ENCODE measurements at places on chromosomes 4 and X.

DNA sequence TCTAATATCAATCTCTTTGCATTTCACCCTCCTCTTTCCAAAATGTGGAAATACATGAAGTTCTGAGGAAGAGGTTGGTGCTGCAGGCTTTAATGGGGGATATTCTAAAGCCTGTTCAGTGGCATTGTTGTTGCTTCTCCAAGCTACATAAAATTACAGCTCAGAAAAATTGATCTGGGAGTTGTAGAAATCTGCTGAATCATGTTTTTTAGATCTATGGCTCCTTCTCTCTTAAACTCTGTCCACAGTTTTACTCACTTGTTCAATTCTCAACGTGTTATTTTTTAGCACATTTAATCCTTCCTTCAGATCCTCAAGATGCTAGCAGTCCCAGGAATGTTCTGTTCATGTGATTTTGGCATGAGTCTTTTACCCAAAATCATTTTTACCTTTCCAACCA, 949.5 kb upstream of the ADGRL3 start:
- no peak overlapping the region for H3K4me3 ChIP-seq
- H3K27ac ChIP-seq = no peak overlapping the region
- no peaks in the 10 kb centered on the region for H3K27me3 ChIP-seq
- no peak for DNase-seq

- H3K4me3 ChIP-seq = no peak overlapping the region
- no peak overlapping the region for H3K27ac ChIP-seq
- no peaks in the 10 kb centered on the region for H3K27me3 ChIP-seq
- DNase-seq = no peak
- H3K4me1 ChIP-seq = no peaks in the 10 kb centered on the region
- H3K36me3 ChIP-seq = no peaks in the 10 kb centered on the region
Observed at GRCh38 chrX:96102997-96103396, 581.6 kb upstream of the DIAPH2 start.

DNA sequence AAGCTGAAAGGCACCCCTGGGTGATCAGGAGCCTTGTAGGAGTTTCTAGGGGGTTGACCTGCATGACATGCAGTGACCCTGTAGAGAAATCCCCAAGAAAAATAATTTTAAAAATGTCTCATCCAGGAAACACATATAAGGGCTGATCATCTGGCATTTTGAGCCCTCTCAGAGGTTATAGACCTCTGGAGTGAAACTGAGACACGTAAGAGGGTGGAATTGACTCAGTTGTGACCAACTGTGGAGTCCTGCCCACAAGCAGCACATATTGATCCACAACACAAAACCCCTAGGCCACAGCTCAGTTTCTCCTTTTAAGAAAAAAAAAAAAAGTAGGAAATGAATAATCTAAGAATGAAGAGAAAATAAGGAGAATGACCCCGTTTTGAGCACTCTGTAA, 32.5 kb upstream of the MTMR8 start:
- no peak overlapping the region for H3K4me3 ChIP-seq
- no peaks in the 10 kb centered on the region for H3K27me3 ChIP-seq
- no peaks in the 10 kb centered on the region for H3K36me3 ChIP-seq
- H3K4me1 ChIP-seq = no peaks in the 10 kb centered on the region
- no peak overlapping the region for H3K27ac ChIP-seq

GRCh38 chrX:150941580-150941979, 41.6 kb upstream of the HMGB3 start:
- no peak for DNase-seq
- no peak overlapping the region for H3K4me3 ChIP-seq
- H3K4me1 ChIP-seq = no peaks in the 10 kb centered on the region
- no peak overlapping the region for H3K27ac ChIP-seq
- peaks cover 7% of the 10 kb centered on the region for H3K27me3 ChIP-seq
- no peaks in the 10 kb centered on the region for H3K36me3 ChIP-seq

DNA sequence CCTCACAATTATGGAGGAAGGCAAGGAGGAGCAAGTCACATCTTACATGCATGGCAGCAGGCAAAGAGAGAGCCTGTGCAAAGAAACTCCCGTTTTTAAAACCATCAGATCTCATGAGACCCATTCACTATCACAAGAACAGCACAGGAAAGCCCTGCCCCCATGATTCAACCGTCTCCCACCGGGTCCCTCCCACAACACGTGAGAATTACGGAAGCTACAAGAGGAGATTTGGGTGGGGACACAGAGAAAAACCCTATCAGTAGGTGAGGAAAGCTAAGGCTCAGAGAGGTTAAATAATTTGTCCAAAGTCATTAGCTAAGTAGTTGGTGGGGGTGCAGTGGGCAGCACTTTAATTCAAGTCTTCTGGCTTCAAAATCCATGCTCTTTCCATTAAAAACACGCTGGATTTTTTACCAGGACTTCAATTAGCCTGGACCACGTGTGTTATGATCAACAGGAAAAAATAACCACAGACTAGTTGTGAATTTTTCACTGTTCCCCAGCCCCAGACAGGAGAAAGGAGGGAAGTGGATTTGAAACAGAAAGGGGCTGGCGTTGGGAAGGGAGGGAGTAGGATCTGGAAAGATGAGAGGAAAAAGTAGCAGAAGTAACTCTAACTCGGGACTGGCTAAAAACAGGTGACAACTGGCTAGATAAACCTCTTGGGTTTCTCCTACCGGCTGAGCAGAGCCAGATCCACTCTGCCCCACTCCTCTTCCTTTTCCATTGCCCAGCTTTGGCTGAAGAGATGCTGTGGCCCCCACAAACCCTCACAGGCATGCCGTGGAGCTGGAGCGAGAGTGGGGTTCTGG, 986 bp downstream of the MTMR8 start:
- H3K27me3 ChIP-seq = no peaks in the 10 kb centered on the region
- peak overlapping the region; percentile 97 for H3K27ac ChIP-seq
- H3K4me1 ChIP-seq = peaks cover 26% of the 10 kb centered on the region
- H3K36me3 ChIP-seq = peaks cover 6% of the 10 kb centered on the region
- no peak for DNase-seq
- H3K4me3 ChIP-seq = peak overlapping the region; percentile 98

GRCh38 chr4:176575141-176575730, 217.5 kb downstream of the VEGFC start:
- no peaks in the 10 kb centered on the region for H3K27me3 ChIP-seq
- H3K4me3 ChIP-seq = no peak overlapping the region

DNA sequence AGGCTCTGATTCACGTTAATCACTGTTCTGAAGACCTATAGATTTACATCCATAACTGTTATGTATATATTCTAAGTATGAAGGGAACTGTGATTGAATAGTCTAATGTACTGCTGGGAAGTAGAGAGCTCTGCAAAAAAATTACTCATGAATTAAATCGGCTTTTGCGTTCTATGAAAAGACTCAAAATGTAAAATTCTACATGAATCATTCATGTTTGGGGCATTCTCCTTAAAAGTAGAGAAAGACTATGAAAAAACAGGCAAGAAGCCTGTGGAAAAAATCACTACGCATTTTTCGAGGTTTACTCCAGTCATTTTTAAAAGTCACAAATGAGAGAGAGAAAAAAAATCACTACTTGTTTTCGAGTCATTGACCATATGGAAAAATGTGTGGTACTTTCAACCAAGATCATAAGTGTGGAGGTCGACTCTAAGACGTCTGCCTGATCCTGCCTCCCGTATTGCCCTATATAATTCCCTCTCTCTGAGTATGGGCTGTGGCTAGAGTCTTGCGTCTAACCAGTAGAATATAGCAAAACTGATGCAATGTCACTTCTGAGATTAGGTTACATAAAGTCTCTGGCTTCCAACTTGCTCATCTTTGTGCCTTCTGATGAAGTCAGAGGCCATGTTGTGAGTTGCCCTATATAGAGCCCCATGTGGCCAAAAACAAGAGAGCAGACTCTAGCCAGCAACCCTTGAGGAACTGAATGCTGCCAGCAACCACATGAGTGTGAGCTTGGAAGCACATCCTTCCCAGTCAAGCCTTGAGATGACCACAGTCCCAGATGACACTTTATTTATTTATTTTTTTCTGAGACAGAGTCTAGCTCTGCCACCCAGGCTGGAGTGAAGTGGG, 32.1 kb upstream of the VEGFD start:
- no peak overlapping the region for H3K27ac ChIP-seq
- no peaks in the 10 kb centered on the region for H3K4me1 ChIP-seq
- peaks cover 18% of the 10 kb centered on the region for H3K27me3 ChIP-seq
- DNase-seq = no peak

DNA sequence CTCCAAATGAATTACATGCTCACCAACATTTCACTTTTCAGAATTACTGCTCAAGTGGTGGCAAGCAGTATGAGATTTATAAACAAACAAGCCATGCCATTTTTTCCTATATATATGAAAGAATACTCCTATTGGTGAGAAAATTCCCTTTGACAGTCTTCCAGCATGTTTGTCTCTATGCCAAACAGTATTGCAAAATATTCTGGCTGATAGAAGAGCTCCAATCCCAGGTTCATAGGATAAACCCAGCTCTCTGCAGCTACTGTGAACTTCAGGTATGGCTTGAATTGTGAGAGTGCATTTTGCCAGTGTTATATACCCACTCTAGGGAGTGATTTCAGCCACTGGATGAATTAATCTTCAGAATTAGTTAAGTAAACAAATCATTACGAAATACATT, 108.8 kb downstream of the MAGEC2 start:
- H3K27ac ChIP-seq = no peak overlapping the region
- no peaks in the 10 kb centered on the region for H3K27me3 ChIP-seq
- no peaks in the 10 kb centered on the region for H3K4me1 ChIP-seq
- H3K4me3 ChIP-seq = no peak overlapping the region
- no peak for DNase-seq

GRCh38 chrX:41022566-41022965, 62.7 kb upstream of the USP9X start:
- no peaks in the 10 kb centered on the region for H3K27me3 ChIP-seq
- no peaks in the 10 kb centered on the region for H3K4me1 ChIP-seq
- no peak for DNase-seq
- no peak overlapping the region for H3K4me3 ChIP-seq
- no peaks in the 10 kb centered on the region for H3K36me3 ChIP-seq

- H3K36me3 ChIP-seq = peaks cover 12% of the 10 kb centered on the region
- H3K27ac ChIP-seq = peak overlapping the region; percentile 70
- no peaks in the 10 kb centered on the region for H3K27me3 ChIP-seq
- H3K4me3 ChIP-seq = peak overlapping the region; percentile 31
Observed at GRCh38 chr4:924107-925096, 7.7 kb downstream of the GAK start.

All from central memory CD8-positive, alpha-beta T cell (primary cell).